ENCODE measurements at places on chromosomes 1 and 21.

DNA sequence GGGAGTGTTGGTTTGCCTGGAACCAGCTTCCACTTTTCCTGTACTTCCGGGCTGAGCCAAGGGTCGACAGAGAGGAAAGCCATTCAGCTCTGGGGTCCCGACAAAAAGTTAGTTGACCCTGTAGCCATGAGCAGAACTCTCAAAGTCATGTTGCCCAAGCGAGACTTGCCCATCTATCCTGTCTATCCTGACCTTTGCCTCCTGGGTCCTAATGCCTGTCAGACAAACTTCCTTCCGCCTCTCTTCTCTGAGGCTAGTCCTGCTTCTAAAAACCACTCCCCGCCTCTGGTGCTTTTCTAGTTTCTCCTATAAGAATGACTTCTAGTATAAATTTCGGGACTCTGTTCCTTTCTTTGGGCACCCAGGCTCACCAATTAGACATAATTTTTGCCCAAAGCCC lies 7.7 kb upstream of the PCP4L1 start:
- DNase-seq, result no peak

DNA sequence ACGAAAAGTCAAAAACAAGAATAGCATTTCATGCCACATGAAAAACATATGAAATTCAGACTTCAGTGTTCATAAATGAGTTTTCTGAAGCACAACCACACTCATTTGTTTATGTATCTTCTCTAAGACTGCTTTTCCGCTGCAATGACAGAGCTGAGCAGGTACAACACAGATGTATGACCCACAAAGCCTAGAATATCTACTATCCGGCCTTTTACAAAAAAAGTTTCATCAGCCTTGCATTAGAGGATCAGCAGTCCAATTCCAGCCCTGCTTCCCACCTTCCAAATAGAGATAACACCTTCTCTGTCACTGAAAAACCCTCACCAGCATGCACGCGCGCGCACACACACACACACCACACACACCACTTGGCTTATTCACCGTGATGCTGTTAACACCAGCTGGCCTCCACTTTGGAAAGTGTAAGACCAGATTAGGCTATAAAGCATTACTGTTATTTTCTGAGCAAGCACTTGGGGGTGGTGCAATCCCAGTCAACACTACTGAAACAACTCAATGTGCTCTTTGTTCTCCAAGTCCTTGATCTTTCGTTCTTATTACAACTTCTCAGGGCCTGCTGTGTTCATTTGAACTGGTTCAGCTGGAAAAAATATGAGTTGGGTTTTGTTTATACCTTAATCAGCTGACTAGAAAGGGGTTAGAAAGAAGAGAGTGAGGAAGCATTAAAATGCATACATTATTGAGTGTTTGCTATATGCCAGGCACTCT lies 90.0 kb downstream of the GLUL start:
- DNase-seq, result no peak

DNA sequence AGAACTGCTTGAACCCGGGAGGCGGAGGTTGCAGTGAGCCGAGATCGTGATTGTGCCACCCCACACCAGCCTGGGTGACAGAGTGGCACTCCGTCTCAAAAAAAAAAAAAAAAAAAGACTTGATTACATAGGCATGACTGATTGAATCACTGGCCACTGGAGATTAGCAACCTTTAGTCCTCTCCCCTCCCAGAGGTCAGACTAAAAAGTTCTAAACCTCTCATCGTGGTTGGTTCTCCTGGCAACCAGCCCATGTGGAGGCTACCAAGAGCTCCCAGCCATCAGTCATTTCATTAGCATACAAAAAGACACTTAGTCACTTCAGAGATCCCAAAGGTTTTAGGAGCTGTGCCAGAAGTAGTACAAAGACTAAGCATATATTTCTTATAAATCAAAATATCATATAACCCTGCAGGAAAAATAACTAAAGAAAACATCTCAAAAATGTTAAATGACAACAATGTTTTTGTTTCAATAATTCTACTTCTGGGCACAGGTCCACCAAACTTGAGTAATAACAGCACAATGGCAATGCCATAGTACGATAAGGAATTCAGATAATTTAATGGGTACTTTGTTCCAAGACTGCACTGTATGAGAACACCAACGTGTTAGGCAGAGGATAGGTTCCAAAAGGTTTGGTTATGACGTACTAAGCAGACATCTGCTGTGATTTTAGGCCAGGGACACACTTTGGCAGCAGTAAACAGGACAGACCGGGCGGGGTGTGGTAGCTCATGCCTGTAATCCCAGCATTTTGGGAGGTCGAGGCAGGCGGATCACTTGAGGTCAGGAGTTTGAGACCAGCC lies 18.1 kb downstream of the USP48 start:
- peak; percentile 95 for DNase-seq

GRCh38 chr1:168550971-168551370 lies 7.2 kb upstream of the XCL2 start:
- no peak for DNase-seq

GRCh38 chr1:10428984-10429383 lies 1.2 kb upstream of the CENPS start:
- DNase-seq, result no peak

GRCh38 chr1:167542109-167543032 lies 11.2 kb downstream of the CREG1 start:
- DNase-seq, result no peak

Data from HS-5 (cell line).